Stimulated activated CD8-positive, alpha-beta memory T cell treated with anti-CD3 and anti-CD28 coated beads, Interleukin-15, amount 100 ng/mL, for 48 hours (primary cell): ENCODE measurements at places on chromosomes 11 and 22.

GRCh38 chr22:47366026-47366767 is 603.7 kb downstream of the TBC1D22A start:
- no peak for DNase-seq

DNA sequence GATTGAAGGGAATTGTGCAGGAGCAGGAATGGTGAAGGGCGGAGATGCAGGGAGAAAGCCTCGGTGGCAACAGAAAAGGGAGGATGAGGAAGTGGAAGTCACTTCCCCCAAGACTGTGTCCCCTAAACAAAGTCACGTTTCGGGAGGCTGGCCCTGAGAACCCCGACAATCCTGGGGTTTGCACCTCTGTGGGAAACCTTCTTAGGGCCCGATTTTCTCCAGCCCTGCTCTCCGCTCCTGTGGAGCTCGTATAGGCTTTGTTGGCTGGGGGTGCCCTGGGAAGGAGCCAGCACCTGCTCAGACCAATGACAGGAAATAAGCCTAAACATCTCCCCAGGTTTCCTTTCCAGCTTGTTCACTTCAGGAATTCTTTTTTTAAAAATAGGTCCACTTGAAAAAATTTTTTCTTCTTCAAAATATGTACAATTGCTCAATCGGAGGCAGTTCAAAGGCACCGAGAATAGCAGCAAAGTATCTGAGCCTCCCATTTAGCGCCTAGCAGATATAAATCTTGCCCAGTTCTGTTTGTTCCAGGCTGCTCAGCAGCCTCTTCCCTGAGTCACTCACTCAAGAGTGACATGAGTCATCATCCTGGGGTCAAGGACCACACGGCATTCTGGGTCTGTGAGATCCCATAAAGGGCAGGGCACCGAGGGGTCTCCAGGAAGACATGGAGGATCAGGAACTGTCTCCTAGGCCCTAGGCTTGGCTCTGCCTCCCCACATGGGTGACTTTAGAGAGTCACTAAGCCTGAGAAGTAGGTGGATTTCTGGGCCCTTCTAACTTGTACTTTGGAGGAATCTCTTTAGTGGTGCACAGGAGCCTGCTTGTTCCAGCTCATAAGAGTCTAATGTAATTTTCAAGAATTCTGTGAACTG is 34.0 kb downstream of the IRAG1 start:
- DNase-seq = no peak

GRCh38 chr22:39941601-39942000 is 18.6 kb upstream of the TMA7B start:
- no peak for DNase-seq

DNA sequence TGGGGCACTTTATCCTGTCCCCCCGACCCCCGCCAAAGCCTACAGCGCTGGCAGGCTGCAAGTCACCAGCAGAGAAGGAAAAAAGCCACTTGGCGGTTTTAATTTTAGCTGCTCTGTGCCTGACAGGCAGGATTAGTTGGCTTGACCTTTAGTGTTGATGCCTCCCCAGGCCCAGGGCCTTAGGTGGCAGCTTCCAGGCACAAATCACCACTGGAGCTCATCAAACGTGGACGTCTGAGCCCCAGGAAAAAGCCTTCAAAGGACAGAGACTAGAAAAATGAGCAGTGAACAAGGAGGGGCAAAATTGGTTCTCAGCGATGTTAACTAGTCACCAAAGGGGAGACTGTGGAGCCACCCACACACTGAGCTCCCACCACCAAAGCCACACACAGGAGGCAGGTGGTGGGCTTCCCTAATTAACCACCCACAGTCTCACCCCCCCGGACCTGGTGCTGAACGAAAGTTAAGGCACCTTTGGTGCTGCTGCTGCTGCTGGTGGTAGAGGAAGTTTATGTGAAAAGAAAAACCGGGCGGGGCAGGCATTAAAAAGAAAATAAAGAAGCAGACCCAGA is 4.4 kb upstream of the PYGM start:
- no peak for DNase-seq

DNA sequence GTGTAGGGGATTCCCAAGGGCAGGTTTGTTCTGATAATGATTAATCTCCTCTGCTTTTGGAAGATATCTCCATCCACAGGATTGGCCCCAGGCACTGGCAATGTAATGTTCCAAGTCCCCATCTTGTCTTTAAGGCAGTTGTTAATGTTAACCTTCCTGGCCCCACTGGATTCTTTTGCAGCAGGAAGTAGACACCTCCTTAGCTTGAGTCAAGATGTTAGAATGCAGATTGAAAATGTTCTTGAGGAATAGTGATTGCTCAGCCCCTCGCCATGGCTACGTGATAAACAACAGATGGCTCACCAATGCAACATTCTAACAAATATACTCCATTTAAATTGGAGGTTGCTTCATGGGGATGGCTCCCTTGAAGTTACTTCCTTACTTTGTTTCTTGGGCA is 7.3 kb downstream of the HEPHL1 start:
- DNase-seq = no peak

- no peak for DNase-seq
Measured at GRCh38 chr11:83629775-83630174, 343.6 kb upstream of the CCDC90B start.

DNA sequence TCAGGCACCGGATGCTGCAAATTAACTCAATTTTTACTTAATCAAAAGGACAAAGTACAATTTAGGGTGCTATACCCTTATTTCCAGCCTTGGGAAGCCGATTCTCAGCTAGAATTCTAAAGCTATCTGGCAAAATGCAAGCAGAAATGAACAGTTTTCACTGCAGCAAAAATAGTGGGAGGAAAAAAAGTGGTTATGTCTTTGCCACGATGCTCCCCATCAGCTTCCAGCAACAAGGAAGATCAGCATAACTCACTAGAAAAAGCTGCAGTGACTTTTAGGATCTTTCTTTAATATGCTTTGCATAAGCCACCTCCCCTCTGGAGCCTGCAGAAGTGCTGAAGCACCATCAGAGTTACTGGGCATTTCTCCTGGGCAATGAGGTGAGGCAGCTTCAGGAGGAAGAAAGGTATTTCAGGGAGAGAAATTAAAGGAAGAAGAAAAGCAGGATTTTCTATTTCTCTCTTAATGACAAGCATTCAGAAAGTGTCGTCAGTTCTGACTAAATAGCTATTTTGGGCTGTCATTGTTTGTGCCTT is 702.9 kb downstream of the DLG2 start:
- no peak for DNase-seq
